Activated naive CD4-positive, alpha-beta T cell (primary cell): ENCODE measurements at places on chromosomes 5 and 9.

DNA sequence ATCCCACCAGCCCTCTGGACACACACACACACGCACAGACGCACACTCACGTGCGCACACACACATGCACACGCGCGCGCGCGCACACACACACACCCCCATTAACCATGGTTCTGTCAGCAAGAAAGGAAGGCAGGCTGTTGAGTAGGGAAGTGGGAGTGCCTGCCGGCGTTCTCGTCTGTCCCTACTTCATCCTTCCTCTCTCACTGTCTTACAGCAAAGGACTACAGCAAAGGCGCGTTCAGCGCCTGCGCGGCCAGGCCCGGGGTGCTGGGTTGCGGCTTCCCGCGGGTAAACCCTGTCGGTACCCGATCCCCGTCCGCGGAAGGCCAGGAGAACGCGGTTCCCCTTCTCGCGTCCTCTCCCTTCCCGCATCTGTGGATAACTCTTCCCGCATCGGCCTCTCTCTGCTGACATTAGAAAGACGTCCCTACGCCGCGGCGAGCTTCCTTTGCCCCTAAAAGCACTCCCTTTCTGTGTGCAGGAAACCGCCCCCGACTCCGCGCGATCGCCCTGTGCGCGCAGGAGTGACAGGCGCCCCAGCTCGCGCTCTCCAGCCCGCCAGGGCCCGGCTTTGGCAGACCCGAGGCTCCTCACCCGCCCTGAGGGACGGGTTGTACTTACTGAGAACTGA, 219.2 kb downstream of the AGTPBP1 start:
- no peak for DNase-seq

GRCh38 chr5:129359450-129359849, 100.6 kb upstream of the ADAMTS19 start:
- DNase-seq: no peak

- no peak for DNase-seq
Observed at GRCh38 chr5:87886164-87886563, 382.5 kb downstream of the TMEM161B start.

- no peak for DNase-seq
Observed at GRCh38 chr5:42886635-42887034, 74.9 kb upstream of the SELENOP start.

- no peak for DNase-seq
Observed at GRCh38 chr9:124693403-124693802, 77.7 kb downstream of the NR6A1 start.

GRCh38 chr5:643811-644271, 31.7 kb downstream of the CEP72 start:
- no peak for DNase-seq

DNA sequence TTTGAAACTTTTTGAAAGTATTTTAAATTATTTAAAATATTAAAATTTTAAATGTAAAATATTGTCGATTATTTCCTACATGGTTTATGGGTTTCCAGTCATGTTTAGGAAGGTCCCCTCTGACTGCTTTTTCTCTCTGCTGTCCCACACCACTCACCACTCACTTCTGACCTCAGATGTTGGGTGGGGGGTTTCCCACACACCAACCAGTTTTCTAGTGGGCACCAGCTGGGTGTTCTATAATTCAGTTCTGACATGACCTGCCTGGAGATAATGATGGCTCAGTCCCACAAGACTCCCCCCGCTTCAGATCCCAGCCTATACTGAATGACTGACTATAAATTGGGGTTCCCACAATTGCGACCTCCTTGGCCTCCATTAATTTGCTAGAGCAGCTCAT, 310.4 kb downstream of the GADD45G start:
- no peak for DNase-seq

DNA sequence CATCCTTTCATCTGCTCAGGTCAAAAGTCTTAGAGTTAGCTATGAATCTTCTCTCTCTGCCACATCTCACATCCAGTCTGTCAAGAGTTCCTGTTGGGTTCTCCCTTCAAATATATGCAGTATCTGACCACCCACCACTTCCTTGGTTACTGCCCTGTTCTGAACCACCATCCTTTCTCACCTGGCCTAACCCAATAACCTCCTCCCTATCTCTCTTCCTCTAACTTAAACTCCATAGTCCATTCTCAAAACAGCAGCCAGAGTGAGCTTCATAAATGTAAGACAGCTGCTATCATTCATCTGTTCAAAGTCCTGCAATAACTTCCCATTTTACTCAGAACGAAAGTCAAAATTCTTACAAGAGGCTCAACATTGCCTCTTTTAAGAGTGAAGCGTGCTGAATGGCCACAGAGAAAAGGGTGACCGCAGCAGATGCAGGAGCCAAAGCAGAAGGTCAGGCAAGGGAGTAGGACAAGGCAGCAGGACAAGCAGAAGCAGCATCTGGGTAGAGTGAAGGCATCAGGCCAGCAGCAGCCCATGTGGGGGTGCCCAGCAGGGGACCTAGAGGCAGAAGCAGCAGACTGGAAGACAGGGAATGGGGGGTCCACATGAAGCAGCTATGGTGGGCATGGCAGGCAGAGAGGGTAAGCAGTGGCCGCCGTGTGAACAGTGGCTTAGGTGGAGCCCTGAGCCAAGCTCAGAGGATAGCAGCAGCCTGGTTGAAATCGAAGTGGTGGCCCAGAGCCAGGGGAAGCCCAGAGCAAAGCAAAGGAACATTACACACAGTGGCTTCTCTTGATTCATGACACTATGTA, 39.3 kb upstream of the CDC42SE2 start:
- DNase-seq: no peak

DNA sequence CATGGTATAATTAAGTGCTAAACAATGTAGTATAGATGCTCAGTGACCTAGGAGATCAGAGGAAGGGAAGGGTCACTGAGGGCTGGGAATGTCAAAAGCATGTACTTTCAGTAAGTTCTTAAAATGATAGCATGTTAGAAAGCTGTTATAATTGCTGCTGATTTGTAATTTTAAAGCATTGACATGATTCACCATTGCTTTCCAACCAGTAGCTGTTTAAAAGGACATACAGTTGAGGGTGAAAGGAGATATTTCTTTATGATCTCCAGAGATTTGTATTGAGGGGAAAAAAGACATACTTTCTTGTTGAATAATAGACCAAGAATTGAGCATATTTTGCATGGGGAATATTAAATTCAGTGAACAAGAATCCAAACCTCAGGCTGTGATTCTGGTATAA, 1.2 kb upstream of the SLC1A3 start:
- no peak for DNase-seq

GRCh38 chr5:178182158-178182876, 4.9 kb downstream of the GMCL2 start:
- no peak for DNase-seq

DNA sequence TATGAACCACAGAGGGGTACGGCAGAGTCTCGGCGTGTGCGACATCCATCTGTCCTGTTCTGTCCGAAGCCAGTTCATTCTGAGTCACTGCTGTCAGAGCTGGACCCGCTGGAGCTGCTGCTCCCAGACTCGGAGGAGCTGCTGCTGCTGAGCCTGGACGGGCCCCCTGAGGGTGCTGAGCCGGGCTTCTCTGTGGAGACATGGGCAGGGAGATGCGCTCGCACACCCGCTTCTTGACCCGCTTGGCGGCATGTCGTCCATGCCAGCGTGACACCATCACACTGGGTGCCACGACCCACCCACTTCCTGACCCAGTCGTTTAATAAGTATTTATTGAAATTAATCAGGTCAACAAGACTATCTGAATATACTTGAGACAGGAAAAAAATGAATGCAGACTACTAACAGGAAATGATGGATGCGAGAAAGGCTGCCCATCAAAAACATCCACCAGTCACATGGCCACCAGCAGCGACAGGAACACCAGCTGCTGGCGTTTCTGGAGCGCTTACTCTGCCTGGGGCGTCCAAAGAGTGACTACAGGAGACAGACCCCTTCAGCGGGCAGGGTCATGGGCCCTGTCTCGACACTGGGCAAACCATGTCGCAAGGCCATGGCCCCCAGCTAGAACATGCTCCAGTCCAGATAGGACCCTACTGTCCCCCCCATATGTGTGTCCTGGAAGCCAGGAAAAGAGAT, 8.4 kb downstream of the BRD3OS start:
- no peak for DNase-seq

GRCh38 chr5:158039911-158040347, 181.0 kb upstream of the CLINT1 start:
- no peak for DNase-seq

GRCh38 chr5:87867281-87867680, 401.4 kb downstream of the TMEM161B start:
- DNase-seq: no peak

- no peak for DNase-seq
Observed at GRCh38 chr5:132460846-132461568, 29.6 kb downstream of the IRF1 start.

- DNase-seq: no peak
Observed at GRCh38 chr9:5893591-5894236, 3.0 kb downstream of the MLANA start.

DNA sequence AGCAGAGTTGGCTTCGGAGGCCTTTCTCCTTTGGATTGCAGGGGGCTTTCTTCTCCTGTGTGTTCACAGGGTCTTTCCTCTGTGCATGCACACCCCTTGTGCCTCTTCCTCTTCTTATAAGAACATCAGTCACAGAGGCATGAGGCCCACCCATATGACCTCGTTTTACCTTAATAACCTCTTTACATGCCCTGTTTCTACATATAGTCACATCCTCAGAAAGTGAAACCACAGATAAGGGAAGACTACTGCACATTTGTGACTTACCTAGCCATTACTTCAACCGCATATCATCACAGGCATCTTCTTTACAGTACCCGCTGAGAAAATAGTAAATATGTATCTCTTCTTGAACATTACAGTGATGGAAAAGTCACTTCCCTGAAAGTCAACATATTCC, 204.9 kb upstream of the TARS1 start:
- DNase-seq: no peak

DNA sequence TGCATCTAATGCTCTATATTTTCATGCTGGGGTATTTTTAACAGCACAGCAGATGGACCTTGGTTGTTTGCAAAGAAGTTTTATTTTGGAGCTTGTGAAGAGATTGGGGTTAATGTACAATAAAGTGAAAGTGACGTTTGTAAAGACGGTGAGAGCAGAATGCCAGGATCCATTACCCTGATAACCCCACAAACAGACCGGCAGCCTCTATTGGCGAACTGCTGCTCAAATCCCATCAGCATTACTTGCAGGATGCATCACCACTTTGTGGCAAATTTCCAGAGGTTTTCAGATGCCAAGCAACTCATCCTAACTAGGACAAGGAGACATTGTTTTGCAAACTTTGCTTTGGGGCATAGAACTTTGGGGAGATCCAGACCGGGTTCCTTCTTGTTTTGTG, 383.3 kb upstream of the ZNF462 start:
- DNase-seq: no peak

DNA sequence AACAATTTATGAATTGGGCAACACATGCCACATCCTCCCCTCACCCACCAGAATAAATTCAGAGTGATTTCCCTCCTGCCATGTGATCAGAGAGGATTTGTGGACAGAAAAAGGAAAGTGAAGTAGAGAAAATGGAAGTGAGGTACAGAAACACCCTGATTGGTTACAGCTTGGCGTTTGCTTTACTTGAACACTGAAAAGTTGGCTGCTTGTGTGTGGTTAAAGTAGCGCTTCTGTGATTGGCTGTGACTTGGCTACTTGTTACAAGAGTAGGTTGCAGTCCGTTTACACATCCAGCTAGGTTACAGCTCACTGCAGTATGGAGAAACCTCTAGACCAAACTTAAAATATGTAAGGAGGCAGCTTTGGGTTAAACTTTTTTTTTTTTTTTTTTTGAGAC, 205.2 kb upstream of the ZNF608 start:
- no peak for DNase-seq

- no peak for DNase-seq
Observed at GRCh38 chr5:158478139-158478538, 619.2 kb upstream of the CLINT1 start.

DNA sequence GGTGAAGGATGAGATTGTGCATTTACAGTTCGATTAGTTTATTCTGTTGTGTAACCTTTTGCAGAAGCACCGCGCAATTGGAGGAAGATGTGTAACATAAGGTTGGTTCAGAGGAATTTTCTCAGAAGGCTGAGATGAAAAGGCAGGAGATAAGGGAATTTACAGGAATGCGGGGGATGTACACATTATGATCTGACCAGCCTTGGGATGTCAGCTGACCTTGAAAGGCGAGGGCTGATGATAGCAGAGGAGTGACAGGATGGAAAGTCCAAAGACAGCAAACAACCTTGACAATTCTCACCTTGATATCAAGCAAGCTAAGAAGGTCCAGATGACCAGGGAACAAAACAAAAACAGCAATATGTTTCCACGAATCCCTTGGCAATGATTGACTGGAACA, 88.8 kb downstream of the OTULIN start:
- no peak for DNase-seq

GRCh38 chr5:65108786-65109743, 340.3 kb downstream of the CWC27 start:
- DNase-seq: no peak

DNA sequence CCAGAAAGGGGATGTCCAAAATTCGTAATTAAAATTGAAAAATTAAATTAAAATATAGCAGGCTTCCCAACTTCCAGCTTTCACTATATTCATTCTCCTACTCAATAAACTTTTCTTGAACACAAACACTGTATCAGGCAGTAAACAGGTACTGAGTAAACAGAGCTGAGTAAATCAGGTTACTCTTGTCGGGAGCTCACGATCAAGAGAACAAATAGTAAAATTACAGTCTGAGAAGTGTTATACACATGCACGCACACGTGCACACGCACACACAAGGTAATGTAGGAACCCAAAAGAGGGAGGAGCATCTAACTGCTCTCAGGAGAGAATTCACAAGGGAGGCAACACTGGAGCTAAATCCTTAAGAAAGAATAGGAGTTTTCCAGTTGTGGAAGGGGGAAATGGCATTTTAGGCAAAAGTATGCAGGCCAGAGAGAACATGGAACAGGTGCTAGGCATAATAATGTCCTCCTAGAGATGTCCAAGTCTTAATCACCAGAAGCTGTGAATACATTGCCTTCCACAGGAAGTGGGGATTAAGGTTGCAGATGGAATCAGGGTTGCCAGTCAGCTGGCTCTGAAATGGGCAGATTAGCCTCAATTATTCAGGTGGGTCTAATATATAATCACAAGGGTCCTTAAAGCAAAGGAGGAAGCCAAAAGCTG, 598.8 kb upstream of the BRINP1 start:
- no peak for DNase-seq

GRCh38 chr9:136835932-136836904, 6.1 kb upstream of the AJM1 start:
- DNase-seq: no peak

DNA sequence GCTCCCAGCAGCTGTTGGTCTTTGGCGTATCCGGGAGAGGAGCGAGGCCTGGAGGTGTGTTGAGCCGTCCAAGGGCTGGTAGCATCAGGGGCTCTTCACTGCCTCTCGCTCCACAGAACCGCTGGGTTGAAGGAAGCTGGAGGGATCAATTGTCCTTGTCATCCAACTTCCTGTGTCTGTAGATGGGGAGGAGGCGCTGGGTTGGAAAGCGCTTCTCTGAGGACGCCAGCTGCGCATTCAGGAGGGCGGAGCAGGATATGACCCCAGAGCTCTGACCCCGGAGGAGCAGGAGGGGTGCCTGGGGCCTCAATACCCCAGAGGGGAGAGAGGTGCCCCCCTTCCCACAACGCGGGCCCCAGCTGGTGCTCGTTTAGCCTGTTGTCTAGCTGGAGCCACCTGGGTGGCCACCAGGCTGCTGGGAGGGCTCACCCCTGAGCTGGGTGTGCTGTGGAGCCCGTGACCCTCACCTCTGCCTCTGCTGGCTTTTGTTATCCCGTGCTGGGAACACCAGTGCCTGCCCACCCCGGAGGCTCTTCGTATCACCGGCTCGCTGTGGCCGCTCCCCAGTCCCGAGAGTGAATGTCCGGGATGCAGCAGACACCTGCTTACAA, 2.0 kb upstream of the DBH start:
- no peak for DNase-seq

- no peak for DNase-seq
Observed at GRCh38 chr5:173310861-173311785, 17.1 kb downstream of the STC2 start.
